Heart right ventricle (tissue), 16 donors: ENCODE measurements at places on chromosomes 13 and 19. TPM values are rescaled to one million over a fixed set of nuclear protein-coding genes. Genes with fewer than 3 reads are reported as not detected.

KRTDAP gene
- not detected for total RNA-seq

PRSS57 gene
- not detected for total RNA-seq

KLK15 gene
- total RNA-seq = not detected

GRCh38 chr13:110445722-110446574 is 115.6 kb downstream of the RAB20 start:
- no peak overlapping the region for H3K4me3 ChIP-seq
- H3K27ac ChIP-seq = no peak overlapping the region
- peaks cover 3% of the 10 kb centered on the region for H3K4me1 ChIP-seq
- H3K27me3 ChIP-seq = no peaks in the 10 kb centered on the region
- no peak for DNase-seq
- peaks cover 100% of the 10 kb centered on the region for H3K36me3 ChIP-seq

- H3K4me3 ChIP-seq = no peak overlapping the region
- no peaks in the 10 kb centered on the region for H3K4me1 ChIP-seq
- H3K27me3 ChIP-seq = no peaks in the 10 kb centered on the region
Observed at GRCh38 chr13:77492982-77493381, 42.5 kb upstream of the SCEL start.

DNA sequence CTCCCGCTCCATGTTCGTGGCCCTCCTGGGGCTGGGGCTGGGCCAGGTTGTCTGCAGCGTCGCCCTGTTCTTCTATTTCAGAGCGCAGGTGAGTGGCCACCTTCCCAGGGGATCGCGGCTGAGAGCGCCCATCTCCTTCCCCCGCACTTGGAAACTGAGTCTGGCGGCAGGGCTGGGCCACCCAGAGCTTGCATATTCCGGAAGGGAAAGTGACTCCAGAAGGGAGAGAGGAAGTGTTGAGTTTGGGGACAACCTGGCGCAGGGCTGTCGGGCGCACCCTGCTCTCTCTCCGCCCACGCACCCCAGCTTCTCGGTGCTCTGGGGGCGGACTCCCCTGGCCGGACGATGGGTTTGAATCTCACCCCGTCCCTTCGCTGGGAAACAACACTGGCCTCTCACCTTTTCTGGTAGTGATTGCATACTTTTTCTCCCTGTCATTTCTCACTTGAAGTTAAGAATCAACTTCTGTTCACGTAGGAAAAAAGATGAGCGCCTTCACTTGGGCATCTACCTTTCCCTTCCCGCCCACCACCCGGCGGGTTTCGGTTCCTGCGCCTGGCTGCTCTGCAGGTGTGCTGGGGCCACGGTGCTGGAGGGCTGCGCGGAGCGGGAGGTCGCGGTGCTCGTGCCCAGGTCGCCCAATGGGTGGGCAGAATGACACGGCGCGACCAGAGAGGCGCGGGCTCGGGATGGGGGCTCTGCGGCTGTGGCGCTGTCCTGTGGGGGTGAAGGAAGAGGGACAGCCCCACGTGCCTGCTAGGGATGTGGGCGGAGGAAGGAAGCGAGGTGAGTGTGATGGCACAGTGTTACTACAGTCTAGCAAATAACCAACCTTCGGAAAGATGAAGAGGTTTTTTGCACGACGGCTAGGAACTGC is 721 bp downstream of the TNFSF11 start:
- H3K36me3 ChIP-seq = no peaks in the 10 kb centered on the region
- H3K27ac ChIP-seq = no peak overlapping the region
- no peak for DNase-seq
- peak overlapping the region; percentile 17 for H3K4me3 ChIP-seq
- H3K27me3 ChIP-seq = peaks cover 76% of the 10 kb centered on the region

GRCh38 chr19:33385956-33386355 is 12.4 kb downstream of the CEBPG start:
- no peak for DNase-seq
- peak overlapping the region; percentile 41 for H3K27ac ChIP-seq
- no peaks in the 10 kb centered on the region for H3K27me3 ChIP-seq
- no peaks in the 10 kb centered on the region for H3K36me3 ChIP-seq
- no peak overlapping the region for H3K4me3 ChIP-seq

DNA sequence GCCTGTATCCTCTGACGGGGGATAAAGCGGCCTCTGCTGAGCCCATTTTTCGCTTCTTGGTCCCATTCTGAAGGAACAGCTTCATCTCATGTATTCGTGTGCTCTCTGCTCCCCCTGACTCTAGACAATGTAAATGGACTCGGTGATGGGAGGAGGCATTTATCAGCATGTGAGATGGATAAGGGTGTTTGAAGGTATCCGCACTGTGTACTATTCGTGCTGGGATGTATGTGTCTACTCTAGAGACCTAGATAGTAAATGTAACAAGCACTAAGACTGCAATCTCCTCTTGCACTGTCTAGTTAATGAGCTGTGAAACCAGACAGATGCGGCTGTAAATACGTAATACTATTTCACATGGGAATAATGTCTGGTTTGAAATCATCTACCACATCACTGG is 134.6 kb upstream of the ARGLU1 start:
- DNase-seq = no peak
- H3K4me3 ChIP-seq = peak overlapping the region; percentile 19
- H3K36me3 ChIP-seq = no peaks in the 10 kb centered on the region
- peak overlapping the region; percentile 86 for H3K27ac ChIP-seq
- H3K27me3 ChIP-seq = no peaks in the 10 kb centered on the region
